ENCODE measurements at places on chromosomes 7 and 10.

- peak; percentile 0 for DNase-seq
Measured at GRCh38 chr7:139230484-139230773, 608 bp upstream of the UBN2 start.

DNA sequence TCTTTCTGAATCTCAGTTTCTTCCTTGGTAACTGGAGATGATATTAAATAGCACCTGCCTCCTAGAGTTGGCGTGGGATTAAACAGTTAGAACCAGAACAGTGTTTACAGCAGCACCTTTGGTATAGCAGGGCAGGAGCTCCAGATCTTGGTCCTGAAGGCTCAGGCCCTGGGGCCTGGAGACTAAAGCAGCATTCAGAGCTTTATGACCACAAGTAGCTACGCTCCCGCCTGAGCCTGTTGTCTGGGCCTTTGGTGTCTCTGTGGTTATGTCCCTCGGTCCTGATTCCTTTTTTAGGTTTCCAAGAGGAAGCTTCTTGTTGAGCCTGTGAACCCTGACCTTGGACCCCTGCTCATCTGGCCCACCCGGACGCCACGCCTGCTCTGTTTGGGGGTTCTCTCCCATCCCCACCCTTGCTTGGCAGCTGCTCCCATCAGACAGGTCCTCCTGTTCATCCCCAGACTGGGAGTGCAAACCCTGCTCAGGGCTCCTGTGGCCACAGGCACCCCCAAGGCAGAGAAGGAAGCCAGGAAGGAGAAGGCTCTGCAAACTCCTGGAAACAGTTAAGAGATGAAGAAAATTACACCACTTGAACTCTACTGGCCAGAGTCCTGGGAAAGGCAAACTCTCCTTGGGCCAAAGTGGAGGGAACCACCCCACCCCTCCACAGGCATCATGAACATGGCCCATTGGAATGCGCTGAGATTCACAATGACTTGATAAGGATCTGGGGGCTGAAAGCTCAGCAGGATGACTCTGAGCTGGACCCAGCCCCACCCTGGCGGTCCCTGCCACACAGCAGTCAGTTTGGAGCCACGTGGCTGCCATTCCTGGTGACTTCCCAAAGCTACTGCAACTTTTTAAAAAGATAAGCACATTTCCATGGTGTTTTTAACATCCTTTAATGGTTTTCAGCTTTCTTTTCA, 50.1 kb upstream of the TMEM72 start:
- no peak for DNase-seq

- DNase-seq = no peak
Measured at GRCh38 chr10:104966563-104967297, 325.6 kb downstream of the SORCS3 start.

- no peak for DNase-seq
Measured at GRCh38 chr10:113093188-113094113, 143.4 kb downstream of the TCF7L2 start.

DNA sequence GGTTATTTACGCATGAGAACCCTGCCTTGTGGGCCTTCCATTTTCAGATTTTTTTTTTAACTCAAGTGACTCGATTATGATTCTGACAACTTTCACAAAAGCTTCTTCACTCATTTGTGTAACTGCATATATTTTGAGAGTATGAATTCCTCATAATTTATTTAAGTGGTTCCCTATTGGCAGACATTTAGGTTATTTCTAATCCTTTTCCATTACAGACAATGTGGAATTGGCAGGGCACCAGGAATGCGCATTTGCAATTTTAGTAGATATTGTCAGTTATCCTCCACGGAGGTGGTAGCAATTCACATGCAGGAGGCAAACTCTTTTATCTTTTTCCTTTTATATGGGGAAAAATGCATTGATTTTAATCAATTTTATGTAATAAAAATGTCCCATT, 2.5 kb downstream of the TMEM176B start:
- DNase-seq = peak; percentile 11

- DNase-seq = no peak
Measured at GRCh38 chr7:13153742-13154141, 466.3 kb downstream of the ARL4A start.

GRCh38 chr10:50316174-50316573, 64.9 kb upstream of the ASAH2 start:
- DNase-seq = no peak

- no peak for DNase-seq
Measured at GRCh38 chr10:62024026-62024701, 122.7 kb downstream of the ARID5B start.

DNA sequence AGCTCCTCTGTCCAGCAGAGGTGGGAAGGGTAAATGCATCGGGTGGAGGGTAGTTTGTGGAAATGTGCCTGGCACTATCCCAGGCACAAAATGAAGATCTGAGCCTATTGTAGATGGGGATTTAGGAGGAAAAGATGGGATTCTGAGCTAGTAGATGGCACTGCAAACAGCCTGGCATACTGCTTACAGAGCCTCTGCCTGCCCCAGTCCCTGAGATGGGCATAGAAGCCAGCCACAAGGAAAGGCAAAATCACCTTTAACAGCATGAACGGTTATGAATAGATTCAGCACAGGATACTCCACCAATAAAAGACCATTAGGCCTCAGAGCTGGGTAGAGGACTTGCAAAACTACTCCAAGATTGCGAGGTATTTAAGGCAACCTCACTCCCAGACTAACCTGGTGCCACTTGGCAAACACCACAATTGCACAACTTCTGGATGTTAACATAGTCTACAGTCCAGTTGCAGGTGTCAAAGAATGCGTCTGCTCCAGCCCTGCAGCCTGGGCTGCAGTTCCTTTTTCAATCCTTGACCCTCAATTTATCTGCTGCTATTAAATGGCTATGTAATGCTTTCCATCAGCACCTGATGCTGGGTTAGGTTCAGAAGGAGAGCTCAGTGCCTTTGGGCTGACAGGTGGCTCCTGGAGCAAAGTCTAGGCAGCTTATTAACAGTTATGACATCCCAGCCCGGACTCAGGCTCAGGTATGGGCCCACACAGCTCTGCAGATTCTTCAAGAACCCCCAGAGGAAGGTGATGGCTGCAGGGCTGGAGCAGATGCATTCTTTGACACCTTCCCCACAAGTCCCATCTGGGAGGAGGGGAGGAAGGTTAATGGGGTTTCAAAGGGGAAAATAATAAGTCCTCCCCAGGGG, 34.0 kb downstream of the CDHR3 start:
- no peak for DNase-seq

DNA sequence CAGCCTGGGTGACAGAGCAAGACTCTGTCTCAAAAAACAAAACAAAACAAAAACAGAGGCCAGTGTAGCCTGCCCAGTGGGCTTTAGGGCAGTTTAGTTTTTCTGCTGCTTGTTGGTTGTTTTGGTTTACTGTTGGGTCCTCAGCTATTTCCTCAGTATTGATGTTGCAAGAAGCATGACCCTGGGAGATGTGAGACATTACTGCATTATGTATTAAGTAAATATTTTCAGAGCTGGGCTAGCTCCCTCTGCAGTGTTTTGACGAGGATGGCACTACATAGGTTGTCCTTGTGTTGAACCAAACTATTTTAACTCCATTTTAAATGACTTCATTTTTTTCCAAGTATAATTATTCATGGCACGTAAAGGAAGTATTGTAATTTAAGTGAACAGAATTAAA, 4.8 kb downstream of the AKAP9 start:
- no peak for DNase-seq

- no peak for DNase-seq
Measured at GRCh38 chr10:117539361-117539773, 3.2 kb upstream of the EMX2 start.

DNA sequence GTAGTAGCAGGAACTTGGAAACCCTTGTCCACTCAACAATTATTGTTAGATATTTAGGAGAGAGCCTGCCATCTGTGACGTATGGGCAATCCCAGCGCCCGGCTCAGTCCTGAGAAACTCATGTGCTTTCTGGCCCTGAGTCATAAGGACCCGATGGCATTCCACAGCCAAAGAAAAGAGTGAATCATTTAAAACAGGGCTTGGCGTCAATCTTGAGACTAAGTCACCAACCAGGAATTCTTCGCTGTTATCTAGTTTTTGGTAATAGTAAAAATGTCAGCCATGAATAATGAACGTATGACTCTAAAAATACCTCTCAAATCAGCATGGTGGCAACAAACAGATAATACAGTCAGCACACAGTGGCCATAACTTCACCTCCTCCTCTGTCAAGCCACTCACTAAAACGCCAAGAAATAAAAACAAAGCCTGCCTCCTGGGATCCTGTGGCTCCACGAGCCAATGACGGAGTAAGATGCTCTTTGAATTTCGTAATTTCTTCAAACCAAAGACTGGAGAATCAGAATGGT, 140.8 kb downstream of the ADAM12 start:
- no peak for DNase-seq

- DNase-seq = peak; percentile 72
Measured at GRCh38 chr7:19116121-19117090, 1.0 kb downstream of the TWIST1 start.

DNA sequence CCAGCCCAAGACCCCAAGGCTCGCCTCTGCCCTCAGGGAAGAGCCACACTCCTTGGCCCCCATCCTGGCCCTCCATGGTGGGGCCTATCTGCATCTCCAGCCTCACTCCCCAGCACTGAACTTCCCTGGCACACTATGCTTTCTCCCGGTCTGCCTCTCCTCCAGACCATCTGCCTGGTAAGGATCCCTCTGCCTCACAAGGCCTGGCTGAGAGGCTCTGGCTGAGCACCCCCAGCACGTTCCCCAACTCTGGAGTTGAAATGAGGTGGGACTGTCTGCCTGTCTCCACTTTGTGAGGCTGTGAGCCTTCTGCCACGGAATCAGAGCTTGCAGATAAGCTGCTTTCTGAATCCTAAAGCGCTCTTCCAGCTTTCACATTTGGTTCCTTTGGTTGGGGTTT, 220.7 kb downstream of the TNS3 start:
- DNase-seq = no peak

GRCh38 chr10:112338957-112339356, 35.0 kb upstream of the ACSL5 start:
- no peak for DNase-seq

DNA sequence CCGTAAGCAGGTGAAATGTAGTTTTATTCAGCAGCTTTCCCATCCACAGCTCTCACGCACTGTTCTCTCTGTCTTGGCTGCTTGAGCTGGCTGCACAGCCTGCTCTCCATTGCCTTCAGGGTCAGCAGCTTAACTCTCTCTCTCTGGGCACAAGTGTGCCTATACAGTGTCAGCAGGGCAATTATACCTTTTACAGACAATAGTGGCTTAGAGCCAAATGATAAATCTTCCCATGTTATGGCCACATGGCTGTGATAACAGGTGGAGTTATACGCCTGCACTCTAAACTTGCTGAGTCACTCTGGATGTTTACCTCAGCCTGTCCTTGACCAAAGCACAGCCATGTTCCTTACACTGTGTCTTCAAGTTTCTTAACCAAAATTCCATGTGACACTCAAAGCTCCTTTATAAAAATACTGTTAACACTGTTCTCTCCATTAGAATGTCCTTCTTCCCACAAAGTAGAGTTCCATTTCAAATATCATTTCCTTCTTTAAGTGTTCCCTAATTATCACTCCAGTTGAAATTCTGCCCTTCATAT, 6.1 kb downstream of the RNF133 start:
- no peak for DNase-seq

- peak; percentile 49 for DNase-seq
Measured at GRCh38 chr7:114086537-114086913, 167.7 kb upstream of the PPP1R3A start.

GRCh38 chr10:72001033-72001395, 36.8 kb downstream of the CHST3 start:
- peak; percentile 70 for DNase-seq

GRCh38 chr10:22210267-22210666, 7.5 kb downstream of the EBLN1 start:
- DNase-seq = no peak

GRCh38 chr7:90492250-90492649, 22.8 kb downstream of the PTTG1IP2 start:
- DNase-seq = no peak

GRCh38 chr7:157412021-157412443, 75.2 kb downstream of the DNAJB6 start:
- DNase-seq = no peak
